ENCODE measurements at places on chromosomes 6 and 20. TPM values are rescaled to one million over a fixed set of nuclear protein-coding genes. Genes with fewer than 3 reads are reported as not detected.

BPIFB1 gene
- polyA plus RNA-seq, result 1.4 TPM

CAP2 gene
- 4.8 TPM for polyA plus RNA-seq

ETV7 gene
- 2.1 TPM for polyA plus RNA-seq

MYMX gene
- polyA plus RNA-seq, result not detected

COL19A1 gene
- 0.04 TPM for polyA plus RNA-seq

PXDC1 gene
- 13.1 TPM for polyA plus RNA-seq

SNX14 gene
- 26.2 TPM for polyA plus RNA-seq
